HFF-Myc (cell line): ENCODE measurements at places on chromosomes 3 and 15.

DNA sequence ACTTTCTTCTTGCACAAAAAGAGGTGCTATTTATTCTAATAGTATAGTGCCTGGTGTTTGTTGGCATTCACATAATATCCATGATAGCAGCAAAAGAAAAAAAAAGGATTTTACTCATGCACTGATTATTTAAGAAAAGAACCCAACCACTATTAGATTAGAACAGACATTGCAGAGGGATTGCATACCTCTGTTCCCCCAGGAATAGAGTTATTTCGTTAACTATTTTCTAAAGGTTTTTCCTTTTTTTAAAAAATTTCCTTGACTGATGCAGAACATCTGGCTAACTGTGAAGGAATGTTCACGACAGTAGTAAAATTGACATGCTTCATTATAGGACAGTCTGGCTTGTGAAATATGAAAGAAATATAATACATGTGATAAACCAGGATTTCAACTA lies 136.6 kb upstream of the PTX3 start:
- no peak for DNase-seq

DNA sequence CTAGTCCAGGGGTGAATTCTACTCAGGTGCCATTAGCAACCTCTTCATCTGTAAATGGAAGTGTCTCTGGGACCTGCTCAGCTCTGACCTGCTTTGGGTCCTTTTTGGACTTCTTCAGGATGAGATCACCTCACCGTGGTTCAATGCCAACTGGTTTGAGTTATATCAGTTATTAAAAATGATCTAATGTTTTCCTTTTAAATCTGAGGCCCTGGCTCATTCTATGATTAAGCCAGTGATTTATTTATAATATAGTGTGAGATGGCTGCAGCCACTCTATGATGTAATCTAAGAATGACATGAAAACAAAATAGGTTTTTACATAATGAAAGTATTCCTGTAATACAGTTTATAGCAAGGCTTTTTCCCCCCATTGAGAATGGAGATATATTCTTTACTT lies 79.4 kb downstream of the LPP start:
- no peak for DNase-seq

DNA sequence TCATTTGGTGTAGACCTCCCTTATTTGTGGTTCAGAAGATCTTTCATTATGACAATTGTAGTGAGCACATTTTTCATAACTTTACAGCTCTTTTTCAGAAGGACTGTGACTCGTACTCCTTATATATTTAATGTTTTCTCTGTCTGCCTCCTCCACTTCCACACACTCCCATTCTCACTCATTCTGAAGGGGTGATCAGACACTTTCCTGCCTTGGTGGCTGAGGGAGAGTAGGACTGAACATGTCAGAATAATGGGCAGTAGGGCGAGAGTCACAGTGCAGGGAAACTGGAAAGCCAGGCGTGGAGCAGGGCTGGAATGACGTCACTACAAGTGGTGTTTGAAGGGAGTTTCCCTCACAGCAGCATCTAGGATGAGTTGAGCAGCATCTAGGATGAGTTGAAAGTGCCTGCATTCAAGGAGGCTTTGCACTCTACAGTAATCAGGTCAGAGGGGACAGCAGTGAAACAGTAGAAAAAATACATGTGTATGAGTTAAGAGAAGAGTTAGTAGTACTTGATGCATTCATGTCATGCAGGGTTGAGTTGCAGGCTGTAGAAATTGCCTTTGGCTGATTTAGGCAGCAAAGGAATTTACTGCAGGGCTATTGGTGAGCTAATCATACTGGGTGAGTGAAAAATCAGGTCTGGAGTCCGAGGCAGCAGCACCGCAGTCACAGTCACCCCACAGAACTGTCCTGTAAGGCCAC lies 36.3 kb upstream of the FBXL22 start:
- DNase-seq, result no peak

- no peak for DNase-seq
These were observed 44.1 kb upstream of the FAM107A start for GRCh38 chr3:58621086-58621830.

DNA sequence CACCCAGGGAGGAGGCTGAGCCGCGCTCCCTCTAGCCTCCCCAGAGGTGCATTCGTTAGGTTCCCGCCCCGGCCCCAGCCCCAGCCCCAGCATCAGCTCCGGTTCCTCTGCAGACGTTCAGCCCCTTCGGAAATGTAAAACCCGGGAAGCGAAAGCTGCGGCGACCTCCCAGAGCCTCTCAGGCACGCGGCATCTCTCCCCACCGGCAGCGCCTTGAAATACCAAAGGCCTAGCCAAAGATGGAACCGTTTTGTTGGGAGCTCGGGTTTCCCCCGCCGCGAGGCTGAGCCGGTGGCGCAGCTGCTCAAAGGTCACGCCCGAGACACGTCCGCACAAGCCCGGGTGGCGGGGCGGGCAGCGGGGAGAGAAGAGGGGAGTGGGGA lies 77.8 kb upstream of the HES1 start:
- no peak for DNase-seq

DNA sequence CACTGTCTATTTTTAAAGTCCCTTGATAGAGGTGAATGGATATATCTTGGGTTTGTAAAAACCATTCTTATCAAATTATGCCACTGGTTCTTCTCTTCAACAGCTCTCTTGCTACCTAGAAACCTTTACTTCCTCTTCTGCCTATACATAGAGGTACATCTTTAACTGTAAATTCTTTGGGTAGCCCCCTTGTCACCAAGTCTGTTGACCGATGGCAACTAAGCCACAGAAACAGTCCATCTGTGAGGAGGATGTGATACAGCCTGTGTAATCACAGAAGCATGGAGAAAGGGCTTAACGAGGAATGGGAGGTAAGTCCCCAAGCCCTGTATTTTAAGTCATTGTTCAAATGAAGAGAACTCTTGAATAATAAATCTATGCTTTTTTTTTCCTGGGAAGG lies 246.5 kb upstream of the MDFIC2 start:
- DNase-seq, result no peak

GRCh38 chr3:40172560-40172959 lies 136.9 kb upstream of the EIF1B start:
- DNase-seq, result no peak

- DNase-seq, result no peak
These were observed 43.2 kb downstream of the LDHAL6B start for GRCh38 chr15:59249816-59250215.

- no peak for DNase-seq
These were observed 31.6 kb downstream of the ISL2 start for GRCh38 chr15:76368122-76368621.

DNA sequence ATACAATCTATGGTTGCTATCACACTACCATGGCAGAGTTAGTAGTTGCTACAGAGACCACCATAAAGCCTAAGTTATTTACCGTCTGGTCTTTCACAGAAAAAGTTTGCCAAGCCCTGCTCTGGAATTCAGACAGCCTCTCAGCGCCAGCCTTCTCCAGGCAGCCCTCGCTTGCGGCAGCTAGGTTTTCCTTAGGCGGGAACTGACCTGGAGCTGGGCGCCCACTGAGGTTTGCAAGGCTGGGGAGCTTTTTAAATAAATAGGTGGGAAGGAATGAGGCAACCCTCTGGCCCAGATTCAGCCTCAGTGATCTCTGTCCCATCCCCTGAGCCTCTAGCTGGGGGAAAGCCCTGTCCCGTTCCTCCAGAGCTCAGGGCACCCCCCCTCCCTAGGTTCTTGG lies 1.2 kb downstream of the CTSH start:
- DNase-seq, result no peak

DNA sequence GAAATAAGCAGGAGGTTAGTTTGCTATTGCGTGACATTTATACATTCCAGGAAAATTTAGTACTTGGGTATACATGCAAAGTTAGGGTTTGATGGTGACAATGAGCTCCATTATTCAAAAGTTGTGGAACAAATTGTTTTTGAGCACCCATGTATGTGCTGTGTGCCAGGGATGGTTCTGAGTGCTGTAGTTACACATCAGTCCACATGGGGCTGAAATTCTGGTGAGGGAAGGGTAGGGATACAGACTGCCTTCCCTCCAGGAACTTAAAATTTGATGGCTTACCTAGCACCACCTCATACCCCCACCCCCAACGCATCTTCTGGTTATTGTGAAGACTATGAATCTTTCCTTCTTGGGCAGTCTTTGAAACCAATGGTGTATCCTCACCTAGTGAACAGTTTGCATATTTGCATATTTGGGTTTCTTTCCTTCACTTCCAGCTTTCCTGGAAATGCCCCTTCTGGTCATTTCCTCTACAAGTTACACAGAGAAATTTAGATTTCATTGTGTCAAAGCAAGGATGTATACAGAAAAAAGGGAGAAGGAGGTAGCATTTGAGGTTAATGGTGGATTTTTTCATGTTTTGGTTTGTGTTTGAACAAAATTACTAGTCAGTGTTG lies 222.0 kb upstream of the IL12A start:
- no peak for DNase-seq

GRCh38 chr3:194312743-194313281 lies 38.3 kb downstream of the CPN2 start:
- DNase-seq, result no peak

DNA sequence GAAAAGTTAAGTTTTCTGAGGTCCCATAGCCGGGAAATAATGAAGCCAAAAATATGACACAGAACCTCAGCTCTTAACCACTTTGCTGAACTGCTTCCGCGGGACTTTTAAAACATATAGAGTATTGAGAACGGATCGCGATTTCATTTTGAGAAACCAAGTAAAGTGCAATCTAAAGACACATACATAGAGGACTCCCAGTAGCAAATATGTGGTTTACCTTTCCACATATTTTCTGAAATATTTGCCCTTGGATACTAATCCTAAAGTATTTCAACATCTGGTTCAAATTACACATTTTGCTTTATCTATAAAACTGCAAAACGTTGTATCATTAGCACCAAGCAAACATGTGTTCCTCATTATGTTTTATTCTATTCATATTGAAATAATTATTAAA lies 776.5 kb downstream of the ROBO2 start:
- DNase-seq, result no peak

- no peak for DNase-seq
These were observed 407.3 kb downstream of the TBL1XR1 start for GRCh38 chr3:176789947-176790346.

GRCh38 chr15:42373936-42374335 lies 14.6 kb downstream of the CAPN3 start:
- DNase-seq, result no peak

DNA sequence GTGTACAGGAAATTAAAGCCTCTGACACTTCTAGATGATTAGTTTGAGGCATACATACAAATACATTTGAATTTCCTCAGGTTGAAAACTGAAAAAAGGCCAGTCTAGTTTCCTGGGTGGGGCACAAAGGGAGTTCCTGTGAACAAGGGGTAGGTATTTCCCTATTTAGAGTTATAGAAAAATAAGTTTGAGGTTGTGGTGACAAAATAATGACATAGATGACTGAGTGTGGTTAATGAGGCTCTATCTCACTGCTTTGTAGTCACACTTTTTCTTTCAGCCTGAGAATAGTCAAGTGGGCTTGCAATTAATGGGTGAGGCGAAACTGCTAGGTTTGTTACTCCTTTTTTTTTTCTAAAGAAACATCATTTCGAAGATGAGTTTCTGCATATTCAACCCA lies 4.3 kb downstream of the SLCO3A1 start:
- no peak for DNase-seq

GRCh38 chr3:70740872-70741271 lies 428.4 kb upstream of the MDFIC2 start:
- no peak for DNase-seq

- no peak for DNase-seq
These were observed 396.4 kb downstream of the NLGN1 start for GRCh38 chr3:173793963-173794362.

- DNase-seq, result no peak
These were observed 91.5 kb downstream of the ITPR1 start for GRCh38 chr3:4584456-4585249.

DNA sequence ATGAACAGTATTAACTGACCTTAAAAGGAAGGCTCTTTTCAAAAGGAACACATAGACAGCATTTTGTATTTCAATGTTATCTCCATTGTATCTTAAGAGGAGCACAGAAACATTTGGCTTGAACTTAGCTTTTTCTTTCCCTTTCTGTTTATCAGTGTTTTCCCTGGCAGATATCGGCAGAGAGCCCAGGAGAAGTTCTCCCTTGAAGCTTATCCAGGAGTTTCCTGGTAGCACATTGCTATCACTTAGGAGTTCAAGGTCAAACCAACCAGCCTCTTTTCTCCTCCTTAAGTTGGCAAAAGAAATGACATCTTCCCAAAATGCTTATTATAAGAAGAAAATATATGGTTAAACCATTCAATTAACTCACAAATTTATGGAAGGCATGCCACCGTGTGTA lies 344.6 kb upstream of the UBE2E2 start:
- no peak for DNase-seq

GRCh38 chr15:47839233-47839825 lies 122.0 kb downstream of the SEMA6D start:
- DNase-seq, result no peak

DNA sequence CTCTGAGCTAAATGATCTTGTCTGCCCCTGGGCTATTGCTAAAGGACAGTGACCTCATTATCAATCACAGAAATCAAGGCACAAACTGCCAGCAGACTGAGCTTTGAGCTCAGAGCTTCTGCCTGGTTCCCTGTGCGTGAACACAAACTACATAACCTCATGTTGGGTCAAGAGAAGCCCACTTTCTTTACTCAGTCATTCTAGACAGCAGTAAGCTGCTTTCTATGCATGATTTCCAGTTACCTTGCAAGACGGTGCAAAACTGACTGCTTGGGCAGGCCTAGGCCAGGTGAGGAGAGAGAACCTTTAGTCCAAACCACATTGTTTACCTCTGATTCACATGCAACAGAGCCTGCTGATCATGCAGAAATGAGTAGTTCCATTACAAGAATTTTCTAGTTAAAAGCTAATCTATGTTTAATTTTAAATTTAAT lies 75.1 kb downstream of the ARRDC4 start:
- DNase-seq, result no peak

DNA sequence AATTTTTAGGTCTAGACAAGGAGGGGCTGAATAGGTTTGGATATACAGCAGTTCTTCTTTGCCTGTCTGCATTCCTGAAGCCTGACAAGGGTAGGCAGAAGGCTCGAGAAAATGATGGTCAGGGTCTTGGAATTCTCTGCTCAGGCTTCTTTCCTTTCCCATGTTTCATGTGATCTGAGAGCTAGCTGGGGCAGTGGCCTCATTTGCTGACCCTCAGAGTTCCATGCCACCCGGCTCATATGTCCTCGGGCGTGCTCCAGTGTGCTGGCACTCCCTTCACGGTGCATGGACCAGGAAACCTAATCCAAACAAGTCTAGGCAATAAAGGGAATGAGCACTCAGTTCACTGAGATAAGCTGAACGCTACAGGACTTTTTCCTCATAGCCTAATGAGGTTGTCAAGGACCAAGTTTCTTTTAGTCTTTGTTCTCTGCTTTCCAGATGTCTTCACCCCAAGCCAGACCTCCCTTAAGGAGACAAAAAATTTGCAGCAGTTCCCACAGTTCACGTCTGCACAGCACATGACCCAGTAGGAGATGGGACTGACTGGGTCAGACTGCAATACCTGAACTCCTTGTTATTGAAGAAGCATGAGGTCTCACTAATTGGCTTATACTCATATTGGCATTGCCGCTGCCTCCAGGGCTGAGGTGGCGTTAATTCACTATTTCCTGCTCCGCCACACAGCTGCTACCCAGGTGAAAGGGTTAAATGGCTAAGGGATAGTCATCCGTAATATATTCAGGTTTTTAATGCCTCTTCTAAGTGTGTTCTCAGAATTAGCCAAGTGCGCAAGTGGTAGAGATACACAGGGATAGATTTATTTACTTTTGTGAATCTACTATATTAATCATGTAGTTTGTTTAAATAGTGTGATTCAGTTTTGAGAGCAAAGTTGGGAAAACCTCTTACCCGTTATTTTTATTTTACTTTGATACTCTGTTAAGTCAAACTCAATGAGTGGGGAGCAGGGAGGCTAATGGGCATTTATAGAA lies 15.3 kb upstream of the RTP4 start:
- no peak for DNase-seq
